CD4-positive, alpha-beta T cell treated with Interleukin-21 for 1 hour (primary cell): ENCODE measurements at places on chromosomes 11 and 22.

GRCh38 chr11:115437902-115438575 lies 66.2 kb downstream of the CADM1 start:
- DNase-seq = no peak

DNA sequence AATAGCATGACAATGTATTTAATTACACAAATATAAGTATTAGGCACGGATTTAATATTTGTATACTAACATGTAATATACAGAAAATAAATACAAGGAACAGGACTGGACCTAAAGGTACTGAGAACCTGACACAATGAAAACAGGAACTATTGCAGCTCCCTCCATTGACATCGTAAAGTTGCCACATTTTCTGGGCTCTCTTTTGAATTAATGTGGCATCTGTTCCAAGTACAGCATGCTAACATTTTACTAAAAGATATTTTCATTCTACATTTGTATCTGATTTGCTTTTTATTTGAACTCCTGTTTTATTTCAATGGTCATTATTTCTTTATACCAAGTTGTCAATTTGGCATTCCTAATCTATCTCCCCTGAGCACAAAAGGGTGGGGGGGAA lies 15.3 kb downstream of the PHF21A start:
- DNase-seq = no peak

GRCh38 chr11:128284634-128285033 lies 302.7 kb downstream of the ETS1 start:
- DNase-seq = no peak

DNA sequence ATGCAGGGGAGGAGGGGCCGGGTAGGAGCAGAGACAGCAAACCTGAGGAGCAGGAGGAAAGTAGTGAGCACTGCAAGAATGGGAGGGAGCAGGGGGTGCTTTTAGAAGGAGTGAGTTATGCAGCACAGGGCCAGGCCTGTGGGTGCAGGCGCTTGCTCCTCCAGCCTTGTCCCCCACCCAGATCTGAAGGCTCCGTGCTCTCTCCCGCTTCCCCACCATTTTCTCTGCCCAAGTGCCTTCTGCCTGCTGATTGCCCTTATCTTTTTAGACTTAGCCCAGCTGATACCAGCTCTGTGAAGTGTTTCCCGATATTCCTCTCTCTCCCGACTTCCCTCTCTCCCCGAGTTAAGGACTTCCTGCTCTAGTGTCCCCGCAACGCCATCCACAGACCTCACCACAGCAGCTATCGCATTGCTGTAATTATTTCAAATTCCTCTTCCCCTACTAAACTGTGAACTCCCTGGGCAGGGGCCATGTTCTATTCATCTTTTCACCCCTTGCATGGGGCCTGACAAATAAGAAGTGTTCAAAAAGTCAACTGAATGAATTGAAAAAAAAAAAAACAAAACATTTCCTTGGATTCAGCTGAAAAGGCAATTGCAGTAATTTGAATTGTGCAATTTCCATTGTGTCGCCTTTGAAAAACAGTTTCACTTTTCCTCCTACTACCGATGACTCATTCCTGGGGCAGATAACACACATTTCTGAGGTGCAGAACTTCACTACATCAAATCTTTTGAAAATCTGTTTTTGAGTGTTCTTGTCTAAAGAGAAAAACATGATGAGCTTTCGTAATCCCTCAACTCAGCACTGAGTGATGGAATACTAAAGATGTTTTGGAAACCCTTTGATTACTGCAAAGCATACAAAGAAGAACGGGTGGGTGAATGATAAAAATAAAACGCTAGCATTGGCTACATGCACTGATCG lies 69.7 kb upstream of the BMAL1 start:
- DNase-seq = peak; percentile 38

- no peak for DNase-seq
Observed at GRCh38 chr22:20312396-20313191, 7.3 kb downstream of the DGCR6L start.

GRCh38 chr11:105786741-105787140 lies 176.9 kb downstream of the GRIA4 start:
- no peak for DNase-seq

- no peak for DNase-seq
Observed at GRCh38 chr22:19755722-19756287, 4.8 kb upstream of the TBX1 start.

DNA sequence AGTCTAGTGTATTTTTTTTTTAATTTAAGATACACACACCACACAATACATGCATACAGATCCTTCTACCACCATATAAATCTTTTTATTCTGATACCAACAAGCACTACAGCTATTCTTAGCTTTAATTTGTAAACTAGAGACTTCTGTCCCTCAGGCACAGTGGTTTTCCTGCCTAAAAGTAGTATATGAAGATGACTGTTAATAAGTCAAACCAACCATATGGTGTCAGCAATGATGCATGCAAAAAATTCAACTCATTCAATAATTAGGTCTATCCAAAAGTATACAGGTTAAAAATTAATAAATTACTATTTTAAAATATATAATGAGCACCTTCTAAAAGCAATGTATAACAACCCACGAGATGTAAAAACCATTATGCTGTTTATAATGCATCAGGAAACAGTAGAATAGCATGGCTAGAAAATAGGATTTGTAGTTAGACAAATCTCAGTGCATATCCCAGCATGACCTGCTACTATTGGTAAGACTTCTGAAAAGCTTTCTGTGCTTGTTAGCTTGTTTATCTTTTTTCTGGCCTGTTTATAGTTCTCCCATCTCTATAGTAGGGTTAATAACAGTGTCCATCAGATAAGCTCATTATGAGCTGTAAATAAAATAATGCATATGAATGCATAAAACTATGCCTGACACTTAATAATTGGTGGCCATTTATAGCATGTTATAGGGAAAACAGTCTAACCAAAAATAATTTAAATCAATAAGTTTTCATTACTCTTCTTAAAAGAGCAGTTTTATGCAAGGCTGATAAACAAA lies 10.2 kb downstream of the RAB38 start:
- DNase-seq = no peak

- DNase-seq = no peak
Observed at GRCh38 chr11:70302419-70302752, 31.9 kb downstream of the PPFIA1 start.

GRCh38 chr22:40178417-40179409 lies 988 bp downstream of the TNRC6B start:
- DNase-seq = peak; percentile 43

DNA sequence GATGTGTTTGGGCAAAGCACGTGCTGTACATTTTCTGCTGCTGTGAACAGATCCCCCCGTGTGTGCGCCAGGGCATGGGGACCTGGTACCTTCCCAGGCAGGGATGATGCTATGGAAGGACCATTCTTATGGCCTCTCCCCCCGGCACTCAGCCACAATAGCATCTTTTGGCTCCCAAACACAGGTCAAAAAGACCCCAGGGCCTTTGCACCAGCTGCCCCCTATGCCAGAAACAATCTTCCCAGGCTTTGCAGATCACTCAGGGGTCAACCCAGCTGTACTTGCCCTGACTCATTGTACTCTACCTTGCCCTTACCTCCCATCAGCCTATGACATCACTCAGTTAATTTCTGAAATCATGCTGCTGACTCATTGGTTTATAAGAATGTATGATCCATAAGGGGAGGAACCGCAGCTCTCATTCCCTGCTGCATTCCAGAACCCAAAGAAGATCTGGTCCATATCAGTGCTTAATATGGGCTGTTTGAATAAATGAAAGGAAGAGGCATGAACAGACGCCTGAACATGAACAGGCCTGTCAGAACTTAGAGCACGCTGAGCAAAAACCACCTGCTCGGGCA lies 100.7 kb downstream of the CELSR1 start:
- DNase-seq = no peak

- no peak for DNase-seq
Observed at GRCh38 chr22:49272546-49273125, 555.0 kb downstream of the BRD1 start.

GRCh38 chr11:108197351-108197750 lies 25.1 kb downstream of the NPAT start:
- DNase-seq = no peak

GRCh38 chr11:123125169-123125568 lies 63.2 kb upstream of the HSPA8 start:
- no peak for DNase-seq
